Motor neuron (in vitro differentiated cells): ENCODE measurements at places on chromosomes 12 and 14.

DNA sequence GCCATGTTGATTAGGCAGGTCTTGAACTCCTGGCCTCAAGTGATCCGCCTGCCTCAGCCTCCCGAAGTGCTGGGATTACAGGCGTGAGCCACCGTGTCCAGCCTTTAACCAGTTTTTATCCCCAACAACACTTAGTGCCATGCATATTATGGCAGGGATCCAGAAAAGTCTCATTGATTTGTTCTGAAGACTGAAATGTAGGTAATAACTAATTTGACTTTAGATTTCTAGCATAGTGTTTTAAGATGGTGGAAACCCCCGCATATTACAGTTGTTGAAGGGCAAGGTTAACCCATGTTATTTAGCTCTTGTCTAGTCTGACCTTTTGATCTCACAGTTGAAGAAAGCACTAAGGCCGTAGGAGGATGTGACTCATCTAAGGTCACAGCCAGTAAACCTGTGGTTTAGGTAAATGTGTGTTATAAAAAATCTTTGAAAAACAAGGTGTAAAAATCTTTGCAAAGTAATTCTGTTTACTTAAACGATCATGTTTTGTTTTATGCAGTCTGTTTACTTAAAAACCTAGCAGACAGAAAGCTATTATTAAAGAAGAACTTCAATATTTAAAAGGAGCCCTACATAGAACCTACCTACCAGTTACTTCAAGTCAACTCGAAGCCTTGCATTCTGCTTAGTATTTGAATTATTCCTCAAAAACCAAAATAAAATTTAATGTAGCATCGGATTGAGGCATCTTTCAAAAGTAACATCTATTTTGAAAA is 24.8 kb downstream of the BICDL1 start:
- no peak for ATAC-seq

GRCh38 chr12:122123051-122123760 is 44.6 kb downstream of the MLXIP start:
- peak; percentile 72 for ATAC-seq

GRCh38 chr12:76560086-76560491 is 518 bp upstream of the OSBPL8 start:
- no peak for ATAC-seq

DNA sequence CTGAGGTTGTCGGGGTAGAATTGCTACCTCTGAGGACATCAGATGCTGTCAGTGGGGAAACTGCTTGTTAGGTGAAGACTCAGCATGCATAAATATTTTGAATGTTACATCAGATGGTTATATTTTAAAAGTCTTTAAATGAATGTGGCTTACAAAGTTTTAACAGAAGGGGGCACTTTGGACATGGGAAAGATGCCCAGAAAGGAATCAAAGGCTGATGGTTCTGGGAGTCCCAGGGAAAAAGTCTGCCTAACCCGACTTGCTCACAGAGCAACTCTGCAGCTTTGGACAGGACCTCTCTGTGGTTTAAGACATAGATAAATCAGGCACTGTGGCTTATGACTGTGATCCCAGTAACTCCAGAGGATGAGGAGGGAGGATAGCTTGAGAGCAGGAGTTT is 474.9 kb downstream of the ATP23 start:
- ATAC-seq: no peak

DNA sequence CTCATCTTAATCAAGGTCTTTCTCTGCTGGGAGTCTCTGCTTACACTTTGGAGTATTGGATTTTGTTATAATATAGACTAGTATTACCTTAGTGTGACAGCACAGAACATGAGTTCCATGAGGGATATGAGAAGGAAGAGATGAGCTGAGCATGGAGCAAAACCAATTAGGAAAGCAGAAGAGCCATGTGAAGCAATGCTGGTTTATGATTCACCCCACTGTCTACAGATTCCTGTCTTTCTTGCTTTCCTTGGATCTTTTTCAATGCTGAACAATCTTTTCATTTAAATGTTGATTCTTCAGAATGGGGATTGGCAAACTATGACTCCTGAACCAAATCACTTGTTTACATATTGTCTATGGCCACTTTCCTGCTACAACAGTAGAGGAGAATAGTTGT is 70.4 kb upstream of the KITLG start:
- no peak for ATAC-seq

DNA sequence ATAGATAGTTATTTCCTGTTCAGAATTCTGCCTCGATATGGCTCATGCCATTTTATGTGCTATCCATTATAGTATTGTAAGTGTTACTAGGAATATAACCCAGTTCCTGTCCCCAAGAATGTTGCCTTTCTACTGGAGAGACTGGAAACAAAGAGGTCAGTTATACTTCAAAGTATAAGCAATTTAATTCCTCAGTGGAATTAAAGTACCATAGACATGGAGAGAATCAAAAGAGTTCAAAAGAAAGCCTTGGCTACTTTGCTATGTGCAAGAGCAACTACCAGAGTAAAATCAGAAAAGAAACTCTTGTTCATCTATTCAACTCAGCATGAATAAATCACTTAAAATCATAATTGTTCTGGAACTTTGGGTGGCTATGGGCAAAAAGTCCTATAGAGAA is 173.2 kb upstream of the EEA1 start:
- ATAC-seq: no peak

DNA sequence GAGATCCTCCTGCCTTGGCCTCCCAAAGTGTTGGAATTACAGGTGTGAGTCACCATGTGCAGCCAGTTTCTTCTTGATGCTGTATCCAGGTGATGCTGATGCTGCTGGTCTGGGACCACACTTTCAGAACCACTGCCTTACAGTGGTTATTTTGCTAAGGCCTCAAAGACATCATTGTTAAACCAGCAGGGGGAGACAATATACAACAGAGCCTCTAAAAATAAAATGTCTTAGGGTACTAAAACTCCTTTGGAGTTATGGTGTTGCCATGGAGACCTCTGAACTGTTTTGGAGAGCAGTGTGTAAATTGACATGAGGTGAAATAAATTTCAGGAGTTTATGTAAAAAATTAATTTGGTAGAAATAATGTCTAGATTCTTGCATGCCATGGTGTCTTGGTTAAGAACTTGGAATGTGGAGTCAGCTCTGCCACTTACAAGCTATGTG is 1.1 kb upstream of the ARG2 start:
- ATAC-seq: no peak
